ENCODE measurements at places on chromosomes 12 and 14.

- no peak for DNase-seq
Measured at GRCh38 chr14:65410640-65411039, 1.9 kb upstream of the FUT8 start.

GRCh38 chr12:121974026-121974985, 47.4 kb upstream of the BCL7A start:
- DNase-seq, result no peak

- no peak for DNase-seq
Measured at GRCh38 chr12:92055877-92056276, 89.8 kb downstream of the BTG1 start.

DNA sequence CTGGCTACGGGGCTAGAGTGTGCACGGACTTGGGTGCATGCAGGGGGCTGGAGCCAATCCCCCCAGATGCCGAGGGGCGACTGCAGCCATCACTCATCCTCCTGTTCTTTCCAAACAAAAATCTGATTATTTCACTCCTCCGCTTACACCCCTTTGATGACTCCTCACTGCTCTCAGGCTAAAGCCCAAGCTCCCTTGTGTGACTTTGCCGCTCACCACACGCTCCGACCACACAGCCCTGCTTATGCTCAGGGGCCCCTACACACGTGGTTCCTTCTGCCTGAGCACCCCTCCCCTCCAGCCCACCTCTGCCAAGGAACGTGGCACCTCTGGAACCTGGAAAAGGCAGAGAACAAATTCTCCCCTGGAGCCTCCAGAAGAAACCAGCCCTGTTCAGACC, 13.7 kb downstream of the CHFR start:
- no peak for DNase-seq

DNA sequence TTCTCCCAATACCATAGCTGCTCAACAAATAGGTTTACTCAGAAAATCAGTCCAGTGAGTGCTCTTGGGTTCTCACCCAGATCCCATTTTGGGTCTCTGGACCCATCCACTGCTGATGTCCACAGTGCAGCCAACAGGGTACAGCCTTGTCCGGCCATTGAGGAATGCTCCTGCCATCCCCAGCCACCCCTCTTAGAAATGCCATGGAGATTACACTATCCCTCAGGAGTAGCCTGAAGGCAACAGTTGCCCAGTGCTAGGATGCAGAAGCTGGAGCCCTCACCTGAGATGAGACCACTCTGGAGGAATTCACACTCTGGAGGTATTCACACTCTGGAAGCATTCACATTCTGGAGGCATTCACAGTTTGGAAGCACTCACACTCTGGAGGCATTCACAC, 958.8 kb upstream of the TMEM132C start:
- no peak for DNase-seq

DNA sequence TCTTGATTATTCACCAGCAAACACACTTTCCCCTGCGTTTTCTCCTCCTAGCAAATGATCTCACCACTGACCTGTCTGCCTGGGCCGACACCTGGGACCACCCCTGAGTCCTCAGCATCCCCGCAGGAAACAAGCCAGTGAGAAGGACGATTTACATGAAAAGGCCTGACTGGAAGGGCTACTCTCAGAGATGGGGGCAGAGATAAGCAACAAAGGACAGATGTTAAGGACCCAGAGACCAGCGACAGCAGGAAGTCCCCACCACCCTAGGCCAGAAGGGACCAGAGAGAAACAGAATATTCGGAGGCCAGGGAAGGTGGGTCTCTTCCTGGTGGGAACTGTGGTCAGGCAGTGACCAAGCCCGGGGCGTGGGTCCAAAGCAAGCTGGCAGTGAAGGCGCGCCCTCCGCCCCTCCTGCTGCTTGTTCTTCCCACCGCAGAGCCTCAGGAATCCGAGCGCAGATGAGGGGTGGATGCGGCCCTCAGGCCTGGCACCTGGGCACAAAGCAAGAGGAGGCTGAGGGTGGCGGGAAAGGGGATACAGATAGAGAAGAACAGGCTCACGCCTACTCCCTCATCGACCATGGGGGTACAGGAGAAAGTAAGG, 55.8 kb downstream of the STX2 start:
- no peak for DNase-seq

- DNase-seq, result peak; percentile 5
Measured at GRCh38 chr12:11228296-11228879, 41.1 kb downstream of the PRB3 start.

GRCh38 chr12:2662524-2662923, 132.2 kb upstream of the FKBP4 start:
- no peak for DNase-seq

- DNase-seq, result no peak
Measured at GRCh38 chr12:62215506-62215905, 44.7 kb upstream of the USP15 start.

GRCh38 chr12:26686408-26686807, 146.6 kb downstream of the ITPR2 start:
- DNase-seq, result no peak

DNA sequence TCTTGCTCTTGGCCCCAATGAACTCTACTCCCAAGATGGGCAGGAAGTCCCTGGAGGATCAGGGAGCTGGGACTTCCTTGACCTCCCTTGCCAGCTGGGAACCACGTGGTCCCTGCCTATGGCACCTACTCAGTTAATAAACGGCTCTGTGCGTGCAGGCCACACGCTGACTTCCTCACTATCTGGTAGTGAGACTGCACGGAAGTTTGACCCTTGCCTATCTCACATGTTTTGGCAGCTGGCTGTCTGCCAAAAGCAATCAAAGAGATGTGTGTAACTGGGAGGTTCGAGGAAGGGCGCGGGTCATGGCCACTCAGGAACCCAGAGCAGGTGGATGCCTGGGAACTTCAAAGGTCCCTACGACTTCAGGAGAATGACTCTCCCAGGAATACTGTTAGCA, 57.9 kb downstream of the RFLNA start:
- no peak for DNase-seq

- no peak for DNase-seq
Measured at GRCh38 chr12:41531147-41531829, 343.2 kb downstream of the PDZRN4 start.

GRCh38 chr14:91834571-91834970, 32.8 kb downstream of the TC2N start:
- DNase-seq, result no peak

DNA sequence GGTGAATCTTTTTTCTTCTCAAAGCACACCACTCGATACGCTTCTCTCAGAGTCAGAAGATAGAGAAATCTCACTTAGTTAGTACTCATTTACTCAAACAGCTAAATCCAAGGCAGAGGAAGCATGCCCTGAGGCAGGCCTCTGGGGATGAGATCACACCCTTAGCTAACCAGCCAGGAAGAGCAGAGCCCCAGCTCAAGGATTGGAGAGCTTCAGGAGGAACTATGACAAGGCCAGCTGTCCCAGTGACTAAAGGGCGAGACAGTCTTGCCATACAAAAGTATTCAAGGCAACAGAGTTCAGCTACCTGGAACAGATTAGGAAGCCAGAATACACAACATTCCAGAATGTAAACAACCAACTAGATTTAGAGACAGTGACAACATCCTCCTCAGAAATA, 197.7 kb upstream of the CCDC196 start:
- DNase-seq, result no peak

DNA sequence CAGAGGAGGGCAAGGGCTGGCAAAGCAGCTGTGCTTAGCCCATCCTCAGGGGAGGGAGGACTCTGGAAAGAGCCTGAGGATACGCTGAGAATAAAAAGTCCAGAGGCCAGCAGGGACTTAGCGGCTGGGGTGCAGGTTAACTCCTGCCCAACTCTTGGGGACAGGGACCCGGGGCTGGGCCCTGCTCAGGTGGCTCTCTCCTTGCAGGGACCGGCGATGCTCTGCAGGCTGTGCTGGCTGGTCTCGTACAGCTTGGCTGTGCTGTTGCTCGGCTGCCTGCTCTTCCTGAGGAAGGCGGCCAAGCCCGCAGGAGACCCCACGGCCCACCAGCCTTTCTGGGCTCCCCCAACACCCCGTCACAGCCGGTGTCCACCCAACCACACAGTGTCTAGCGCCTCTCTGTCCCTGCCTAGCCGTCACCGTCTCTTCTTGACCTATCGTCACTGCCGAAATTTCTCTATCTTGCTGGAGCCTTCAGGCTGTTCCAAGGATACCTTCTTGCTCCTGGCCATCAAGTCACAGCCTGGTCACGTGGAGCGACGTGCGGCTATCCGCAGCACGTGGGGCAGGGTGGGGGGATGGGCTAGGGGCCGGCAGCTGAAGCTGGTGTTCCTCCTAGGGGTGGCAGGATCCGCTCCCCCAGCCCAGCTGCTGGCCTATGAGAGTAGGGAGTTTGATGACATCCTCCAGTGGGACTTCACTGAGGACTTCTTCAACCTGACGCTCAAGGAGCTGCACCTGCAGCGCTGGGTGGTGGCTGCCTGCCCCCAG, 2.8 kb downstream of the B3GNT4 start:
- no peak for DNase-seq

DNA sequence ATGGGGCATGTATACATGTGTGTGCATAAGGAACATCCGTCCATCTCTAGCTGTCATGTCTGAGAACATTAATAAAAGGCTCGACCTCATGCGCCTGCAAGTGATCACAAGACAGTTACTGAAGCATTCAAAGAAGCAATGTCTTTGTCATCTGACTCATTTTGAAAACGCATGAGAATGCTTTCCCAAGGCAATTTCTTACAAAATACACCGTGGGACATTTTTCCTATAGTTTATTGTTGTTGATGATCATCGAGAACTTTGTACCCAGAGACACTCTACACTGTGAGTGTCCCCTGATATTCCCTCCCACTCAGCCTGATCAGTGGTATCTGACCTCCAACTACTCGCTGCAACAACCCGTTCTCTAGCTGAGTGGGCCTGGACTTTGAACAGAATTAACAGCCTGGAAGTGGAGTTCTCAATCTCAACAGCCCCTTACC, 68.1 kb downstream of the ETV6 start:
- no peak for DNase-seq

DNA sequence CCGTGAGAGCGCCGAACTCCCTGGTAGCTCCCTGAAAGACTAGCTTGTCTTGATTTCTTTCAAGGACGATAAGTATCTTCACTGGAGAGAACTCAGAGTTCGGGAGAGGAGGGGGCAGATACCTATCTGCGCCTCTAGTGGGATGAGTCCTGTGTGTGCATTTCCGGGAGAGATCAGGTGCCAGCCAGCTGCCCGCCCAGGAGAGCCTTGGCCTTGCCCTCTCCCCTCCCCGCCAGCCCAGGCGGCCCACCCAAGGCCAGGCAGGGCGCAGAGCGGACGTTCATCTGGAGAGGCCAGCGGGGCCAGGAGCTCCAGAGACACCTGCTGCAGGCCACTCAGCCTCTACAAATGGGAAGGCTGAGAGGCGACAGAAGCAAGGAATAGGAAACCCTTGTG, 1.0 kb downstream of the CD9 start:
- DNase-seq, result no peak

DNA sequence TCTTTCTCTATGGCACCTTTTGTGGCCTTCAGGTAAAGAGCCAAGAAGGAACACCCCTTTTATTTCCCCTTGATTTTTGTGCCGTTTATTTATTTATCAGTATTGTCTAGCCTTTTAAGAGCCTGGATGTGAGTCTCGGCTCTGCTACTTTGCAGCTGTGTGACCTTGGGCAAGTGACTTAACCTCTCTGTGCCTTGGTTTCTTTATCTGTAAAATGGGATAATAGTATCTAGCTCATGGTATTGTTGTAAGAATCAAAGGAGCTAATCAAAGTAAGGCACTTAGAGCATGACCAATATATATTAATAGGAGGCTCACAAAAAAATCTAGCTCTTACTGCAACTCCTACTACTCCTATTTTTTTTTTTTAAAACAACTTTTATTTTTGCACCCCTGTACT, 179.7 kb downstream of the CHST11 start:
- DNase-seq, result no peak

DNA sequence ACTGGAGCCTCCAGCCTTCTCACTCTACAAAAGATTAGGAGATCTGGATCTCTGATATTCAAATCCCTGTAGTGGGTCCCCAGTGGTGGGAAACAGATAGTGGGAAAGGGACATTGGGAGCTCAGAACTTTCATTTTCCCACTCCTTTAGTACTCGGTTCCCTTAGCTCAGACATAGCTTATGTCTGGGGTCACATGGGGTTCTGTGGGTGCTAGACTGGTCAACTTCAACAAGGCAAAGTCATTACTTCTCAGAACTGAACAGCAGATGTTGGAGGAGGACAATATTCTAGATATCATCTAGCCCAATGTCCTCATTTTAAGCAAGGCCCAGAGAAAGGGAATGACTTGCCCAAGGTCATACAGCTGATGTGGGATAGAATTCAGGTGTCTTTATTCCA, 19.5 kb upstream of the ITGA5 start:
- DNase-seq, result no peak

GRCh38 chr12:14931791-14932560, 6.4 kb downstream of the ERP27 start:
- DNase-seq, result no peak

GRCh38 chr14:104794631-104794992, 936 bp downstream of the AKT1 start:
- peak; percentile 82 for DNase-seq

DNA sequence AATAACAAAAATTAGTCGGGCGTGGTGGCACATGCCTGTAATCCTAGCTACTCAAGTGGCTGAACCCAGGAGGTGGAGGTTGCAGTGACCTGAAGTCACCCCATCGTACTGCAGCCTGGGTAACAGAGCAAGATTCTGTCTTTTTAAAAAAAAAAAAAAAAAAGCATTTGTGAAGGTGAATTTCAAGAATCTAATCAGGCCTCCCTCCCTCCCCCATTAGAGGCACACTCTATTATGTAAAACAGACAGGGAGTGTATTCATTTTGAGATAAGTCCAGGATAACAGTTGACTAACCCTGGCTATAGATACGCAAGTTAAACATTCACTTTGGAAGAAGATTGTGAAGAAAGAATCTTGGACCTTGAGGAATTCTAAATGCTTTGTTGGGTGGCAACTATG, 2.9 kb downstream of the RESF1 start:
- DNase-seq, result no peak

Measured in H54 (cell line).